ENCODE measurements at places on chromosomes 7 and 10.

GRCh38 chr7:9125246-9125645 lies 691.8 kb downstream of the NXPH1 start:
- no peak for DNase-seq

GRCh38 chr10:131728286-131729228 lies 172.3 kb upstream of the PPP2R2D start:
- no peak for DNase-seq

DNA sequence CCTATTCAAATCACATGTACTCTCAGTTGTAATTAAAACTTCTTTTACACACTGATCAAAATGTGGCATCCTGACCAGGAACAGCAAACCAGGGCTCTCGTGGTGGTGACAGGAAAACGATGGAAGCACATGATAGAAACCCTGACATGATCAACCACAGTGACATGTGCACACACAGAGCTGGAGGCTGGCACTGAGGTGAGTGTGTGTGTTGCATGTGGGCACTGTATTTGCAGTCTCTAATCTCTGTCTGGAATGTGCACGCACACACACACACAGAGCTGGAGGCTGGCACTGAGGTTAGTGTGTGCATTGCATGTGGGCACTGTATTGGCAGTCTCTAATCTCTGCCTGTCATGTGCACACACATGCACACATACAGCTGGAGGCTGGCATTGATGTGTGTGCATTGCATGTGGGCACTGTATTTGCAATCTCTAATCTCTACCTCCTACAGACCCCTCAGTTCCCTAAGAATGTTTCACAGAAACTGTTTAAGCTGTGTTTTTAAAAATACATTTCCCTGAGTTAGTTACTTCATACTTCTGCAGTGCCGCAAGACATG lies 406.9 kb downstream of the SFMBT2 start:
- DNase-seq: no peak

DNA sequence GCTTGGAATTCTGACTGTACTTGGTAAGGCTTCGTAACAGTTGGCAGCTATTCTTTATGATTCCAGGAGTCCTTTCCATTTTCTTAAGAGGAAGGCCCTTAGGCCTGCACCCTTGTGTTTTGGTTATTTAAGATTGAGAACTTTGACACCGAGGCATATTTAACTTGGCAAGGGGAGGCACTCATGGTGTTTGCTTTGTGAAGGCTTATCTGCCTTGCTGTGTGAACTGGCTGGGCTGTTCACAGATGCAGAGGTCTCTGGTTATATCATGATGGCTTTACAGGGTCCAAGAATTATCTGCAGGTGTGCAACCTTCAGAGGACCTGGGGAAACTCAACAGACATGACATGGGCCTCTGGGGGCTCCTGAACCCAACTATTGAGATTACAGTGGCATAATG lies 833 bp upstream of the PNLIPRP1 start:
- no peak for DNase-seq

DNA sequence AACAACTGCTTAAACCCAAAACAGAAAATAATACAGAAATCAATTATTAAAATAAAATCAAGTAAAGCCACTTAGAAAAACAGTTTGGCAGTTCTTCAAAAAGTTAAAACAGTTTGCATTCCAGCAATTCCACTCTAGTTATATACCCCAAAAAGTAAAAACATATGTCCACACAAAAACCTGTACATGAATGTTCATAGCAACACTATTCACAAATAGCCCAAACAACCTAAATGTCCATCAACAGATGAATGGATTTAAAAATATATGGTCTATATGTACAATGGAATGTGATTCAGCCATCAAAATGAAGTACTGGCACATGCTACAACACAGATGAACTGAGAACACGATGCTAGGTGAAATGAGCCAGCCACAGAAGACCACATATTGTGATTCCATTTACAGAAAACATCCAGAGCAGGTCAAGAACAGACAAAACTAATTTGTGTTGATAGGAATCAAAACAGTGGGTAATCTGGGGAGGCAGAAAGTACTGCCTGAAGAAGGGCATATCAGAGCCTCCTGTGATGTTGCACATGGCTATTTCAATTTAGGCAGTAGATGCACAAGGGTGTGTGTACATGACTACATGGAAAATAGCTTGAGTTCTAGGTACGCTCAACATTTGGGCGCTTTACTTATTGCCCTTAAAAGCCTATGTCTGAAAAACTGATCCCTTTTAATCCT lies 66.3 kb downstream of the CYTH3 start:
- DNase-seq: no peak
